ENCODE measurements at places on chromosomes 7 and 10.

DNA sequence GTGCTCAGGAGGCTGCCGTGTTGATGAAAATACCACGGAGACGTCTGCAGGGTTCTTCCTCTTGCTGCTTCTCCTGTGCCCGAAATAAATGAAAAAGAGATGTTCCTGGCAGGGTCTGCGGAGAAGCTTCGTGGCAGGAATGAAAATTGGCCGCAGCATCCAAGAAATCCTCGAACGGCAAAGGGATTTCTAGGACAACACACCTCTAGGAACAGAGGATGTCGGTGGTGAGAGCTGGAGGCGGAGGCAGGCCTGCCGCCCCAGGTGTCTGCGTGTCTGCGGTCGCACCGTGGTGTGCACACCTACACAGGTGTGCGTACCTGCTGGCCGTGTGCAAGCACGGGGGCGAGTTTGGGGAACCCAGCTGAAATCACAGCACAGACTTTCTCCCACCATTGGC lies 43.4 kb downstream of the TMEM130 start:
- peak; percentile 80 for DNase-seq

DNA sequence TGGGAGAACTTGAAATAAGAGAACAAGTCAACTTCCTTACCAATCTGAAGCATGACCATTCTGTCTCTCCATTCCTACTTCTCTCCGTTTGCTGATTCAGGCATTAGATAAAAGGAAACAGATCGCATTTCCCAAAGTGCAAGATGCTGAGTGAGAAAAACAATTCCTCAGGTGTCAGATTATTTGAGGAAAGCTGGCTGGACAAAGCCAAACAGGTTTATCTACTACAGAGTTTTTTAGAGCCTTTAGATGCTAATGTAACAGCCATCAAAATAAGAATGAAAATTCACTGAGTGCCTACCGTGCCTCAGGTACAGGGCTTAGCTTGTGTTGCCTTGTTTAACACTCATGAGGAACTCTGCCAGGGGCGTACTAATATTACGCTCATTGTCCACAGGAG lies 135.9 kb upstream of the MBL2 start:
- no peak for DNase-seq

DNA sequence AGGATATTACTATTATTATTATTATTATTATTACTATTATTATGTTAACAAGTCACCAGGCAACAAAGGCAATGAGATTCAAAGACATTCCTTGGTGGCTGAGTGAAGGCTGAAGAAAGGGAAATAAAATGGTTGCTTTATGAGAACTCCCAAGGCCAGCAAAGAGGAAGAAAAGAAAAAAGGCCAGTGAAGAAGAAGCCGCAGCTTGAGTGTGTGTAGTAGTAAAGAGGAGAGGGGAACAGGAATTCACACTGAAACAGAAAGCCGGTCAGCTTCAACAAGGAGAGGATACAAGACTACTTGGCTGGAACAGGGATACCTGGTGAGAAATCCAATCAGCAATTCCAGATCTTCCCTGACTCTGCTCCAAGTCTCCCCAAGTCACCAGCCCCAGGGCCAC lies 42.4 kb downstream of the PLXNA4 start:
- no peak for DNase-seq

GRCh38 chr10:43674553-43675210 lies 26.0 kb upstream of the ZNF32 start:
- DNase-seq, result no peak

GRCh38 chr10:50579491-50580261 lies 44.1 kb downstream of the SGMS1 start:
- DNase-seq, result no peak

GRCh38 chr10:126369125-126369710 lies 19.1 kb downstream of the ADAM12 start:
- no peak for DNase-seq

DNA sequence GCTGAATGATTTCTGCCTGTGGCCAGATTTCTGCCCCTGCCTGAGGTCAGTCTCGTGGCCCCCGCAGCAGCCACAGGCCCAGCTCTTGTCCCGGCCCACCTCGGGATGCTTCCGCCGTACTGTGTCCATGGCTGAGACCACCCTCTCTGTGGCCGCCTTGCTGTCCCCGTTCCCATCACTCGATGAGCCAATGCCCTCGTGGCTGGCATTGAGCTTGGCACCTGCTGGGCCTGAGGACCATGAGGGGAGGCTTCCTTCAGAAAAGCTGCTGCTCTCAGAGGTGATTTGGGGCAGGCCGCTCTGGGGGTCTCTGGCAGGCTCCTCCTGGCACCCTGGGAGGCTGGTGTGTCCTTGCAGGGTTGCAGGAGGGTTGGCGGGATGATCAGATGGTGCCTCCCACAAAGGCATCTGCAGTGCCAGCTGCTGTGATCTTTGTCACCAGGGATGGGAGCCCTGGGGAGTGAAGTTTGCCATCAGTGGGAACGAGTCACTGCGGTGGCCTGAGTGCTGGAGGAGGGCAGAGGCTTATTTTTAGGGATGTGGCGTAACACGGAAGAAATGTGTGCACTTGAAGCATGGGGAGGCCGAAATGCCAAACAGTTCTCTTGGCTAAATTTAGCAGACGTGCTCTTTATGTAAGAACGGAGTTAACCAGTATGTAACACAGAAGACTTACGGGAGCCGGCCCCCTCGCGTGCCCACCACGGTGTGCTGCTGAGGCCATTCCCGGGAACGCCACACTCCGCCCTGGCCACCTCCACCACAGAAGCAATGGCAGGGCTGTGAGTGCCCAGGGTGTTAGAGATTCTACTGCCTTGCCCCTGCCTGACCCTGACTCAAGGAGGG lies 47.7 kb downstream of the VIPR2 start:
- DNase-seq, result no peak

DNA sequence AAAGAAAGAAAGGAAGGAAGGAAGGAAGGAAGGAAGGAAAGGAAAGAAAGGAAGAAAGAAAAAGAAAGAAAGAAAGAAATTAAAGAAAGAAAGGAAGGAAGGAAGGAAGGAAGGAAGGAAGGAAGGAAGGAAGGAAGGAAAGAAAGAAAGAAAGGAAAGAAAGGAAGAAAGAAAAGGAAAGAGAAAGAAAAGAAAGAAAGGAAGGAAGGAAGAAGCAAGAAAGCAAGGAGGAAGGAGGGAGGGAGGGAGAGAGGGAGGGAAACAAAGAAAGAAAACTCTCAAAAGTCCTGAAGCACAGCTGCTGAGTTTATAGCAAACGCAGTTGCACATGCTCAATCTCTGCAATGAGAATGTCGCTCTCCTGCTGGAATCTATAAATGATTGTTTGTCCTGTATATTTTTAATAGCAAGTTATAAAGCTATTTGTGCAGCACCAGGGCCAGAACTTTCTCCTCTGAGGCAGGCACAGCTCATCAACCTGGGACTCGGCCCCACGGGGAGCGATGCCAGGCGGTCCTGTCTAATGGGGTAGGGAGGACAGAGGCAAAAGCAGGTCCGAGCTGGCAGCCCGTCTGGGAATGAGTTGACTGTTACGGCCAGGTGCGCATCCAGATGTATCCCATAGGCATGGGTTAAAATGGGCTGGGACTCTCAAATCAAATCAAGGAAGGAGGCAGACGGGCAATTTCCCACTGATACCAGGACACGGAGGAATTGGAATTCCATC lies 118.0 kb upstream of the PFKP start:
- DNase-seq, result no peak

DNA sequence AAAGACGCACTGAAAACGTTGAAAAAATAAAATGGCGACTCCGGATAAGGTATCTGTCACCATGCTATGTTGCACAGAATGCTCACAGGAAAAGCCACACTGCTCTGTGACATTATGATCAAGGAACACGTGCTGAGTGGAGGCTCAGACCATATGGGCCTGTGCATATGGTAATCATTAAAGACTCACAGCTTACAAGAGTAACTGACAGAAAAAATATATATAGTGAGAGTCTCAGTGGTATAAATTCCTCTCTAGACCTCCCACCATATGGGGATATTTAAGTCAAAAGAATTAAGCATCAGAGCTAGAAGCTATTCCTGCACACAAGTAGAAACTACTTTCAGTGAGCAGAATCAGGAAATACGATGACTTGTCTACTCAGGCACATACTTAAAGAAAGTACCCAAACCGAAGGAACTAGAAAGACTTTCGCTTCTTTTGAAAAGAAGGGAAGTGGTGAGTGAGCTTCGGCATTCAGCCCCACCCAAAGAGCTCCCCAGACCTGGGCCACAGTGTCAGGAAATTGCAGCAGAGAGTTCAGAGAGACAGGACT lies 65.1 kb upstream of the MPP7 start:
- DNase-seq, result no peak

- peak; percentile 12 for DNase-seq
These were observed 798 bp downstream of the PPIF start for GRCh38 chr10:79347894-79348639.

GRCh38 chr7:106063024-106063423 lies 49.1 kb downstream of the SYPL1 start:
- DNase-seq, result peak; percentile 38

DNA sequence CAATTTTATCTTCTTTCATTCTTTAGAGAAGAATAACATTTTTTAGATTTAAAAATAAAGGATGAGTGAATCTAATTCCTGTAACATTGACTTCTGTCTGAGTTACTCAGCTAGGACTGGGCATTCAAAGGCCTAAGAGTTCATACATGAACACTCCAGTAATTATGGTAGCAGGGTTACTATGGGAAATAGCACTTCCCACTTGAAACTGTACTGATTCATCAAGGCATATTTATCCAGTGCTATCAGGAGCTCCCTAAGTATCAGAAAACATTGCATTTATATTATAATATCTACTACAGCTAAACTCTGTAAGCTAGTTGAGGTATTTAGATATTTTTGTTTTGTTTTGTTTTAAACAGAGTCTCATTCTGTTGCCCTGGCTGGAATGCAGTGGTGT lies 41.8 kb downstream of the NDUFB2 start:
- DNase-seq, result no peak

- DNase-seq, result no peak
These were observed 1.9 kb upstream of the RELN start for GRCh38 chr7:103991406-103991805.

- no peak for DNase-seq
These were observed 178.5 kb downstream of the JCAD start for GRCh38 chr10:29880856-29881255.

GRCh38 chr7:20916311-20916710 lies 129.6 kb upstream of the SP8 start:
- no peak for DNase-seq

GRCh38 chr10:74026428-74027015 lies 28.6 kb downstream of the VCL start:
- no peak for DNase-seq

GRCh38 chr7:34451923-34452322 lies 206.1 kb upstream of the NPSR1 start:
- DNase-seq, result no peak

DNA sequence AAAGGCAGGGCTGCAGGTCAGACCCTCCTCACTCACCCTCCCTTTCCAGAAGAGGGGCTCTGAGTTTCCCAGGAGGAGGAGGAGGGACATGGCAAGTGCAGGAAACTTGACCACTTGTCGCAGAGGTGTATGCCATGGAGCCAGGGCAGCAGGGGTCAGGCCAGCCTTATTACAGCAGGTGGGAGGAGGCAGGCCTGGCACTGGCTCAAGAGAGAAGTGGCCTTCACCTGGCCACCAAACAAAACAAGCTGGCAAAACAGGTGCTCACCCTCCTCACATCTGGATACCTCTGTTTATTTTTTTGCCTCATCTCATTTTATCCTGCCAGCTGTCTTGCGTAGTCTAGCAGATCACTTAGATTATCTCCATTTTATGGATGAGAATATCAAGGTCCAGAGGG lies 12.5 kb downstream of the COL13A1 start:
- no peak for DNase-seq
